ENCODE measurements at places on chromosomes 6 and 20.

GRCh38 chr20:53793783-53794383 lies 200.2 kb upstream of the ZNF217 start:
- DNase-seq, result no peak

GRCh38 chr20:50540620-50541605 lies 30.7 kb downstream of the PTPN1 start:
- DNase-seq, result no peak

GRCh38 chr20:44247131-44247571 lies at the start of gene GDAP1L1:
Gene GDAP1L1, plus strand, starts transcription at chr20:44247308. Its CDS starts 27 bp downstream, at chr20:44247335.
- DNase-seq, result no peak

- DNase-seq, result no peak
Observed at GRCh38 chr6:130161683-130162404, 60.9 kb downstream of the SAMD3 start.

GRCh38 chr6:71347119-71347518 lies 58.5 kb downstream of the OGFRL1 start:
- no peak for DNase-seq

DNA sequence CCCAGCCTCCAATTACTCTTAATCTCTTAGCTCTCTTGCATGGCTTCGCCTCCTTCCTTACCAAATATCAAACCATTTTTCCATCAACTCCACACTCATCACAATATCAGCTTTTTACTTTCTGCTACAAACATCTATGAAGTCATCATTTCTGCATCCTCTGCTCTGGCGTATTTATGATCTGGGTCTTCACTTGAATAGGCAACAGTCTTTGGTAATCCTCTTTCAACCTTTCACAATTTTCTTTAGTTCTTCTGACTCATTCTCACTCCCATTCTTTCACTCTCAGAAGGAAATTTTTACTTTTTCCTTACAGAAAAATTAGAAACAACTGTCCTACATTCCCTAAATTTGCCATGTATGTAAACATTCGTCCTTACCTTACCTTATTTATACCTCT lies 522.4 kb downstream of the HDGFL1 start:
- DNase-seq, result no peak
